ENCODE measurements at places on chromosomes 16 and 17.

DNA sequence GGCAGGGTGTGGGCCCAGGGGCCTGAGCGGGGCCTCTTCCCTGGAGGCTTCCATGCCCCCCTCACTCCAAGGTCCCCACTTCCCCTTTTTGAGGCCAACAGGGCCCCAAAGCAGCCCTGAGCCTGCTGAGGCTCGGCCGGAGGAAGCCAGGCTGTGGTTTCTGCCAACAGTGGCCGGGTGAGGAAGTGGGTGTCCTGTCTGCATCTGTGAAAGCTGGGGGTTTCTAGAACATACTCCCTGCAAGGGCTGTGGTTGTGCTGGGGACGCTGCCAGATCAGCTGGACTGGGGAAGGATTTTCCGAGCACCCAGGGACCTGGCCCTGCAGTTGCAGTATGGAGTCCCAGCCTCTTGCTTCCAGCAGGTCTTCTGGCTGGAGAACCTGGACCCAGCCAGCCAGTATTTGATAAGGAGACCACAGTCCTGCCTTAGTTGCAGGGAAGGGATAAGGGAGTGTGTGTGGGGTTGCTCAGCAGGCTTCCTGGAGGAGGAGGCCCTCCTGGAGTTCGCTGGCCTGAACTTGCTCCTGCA lies 15.7 kb downstream of the ADCY7 start:
- no peak for DNase-seq

DNA sequence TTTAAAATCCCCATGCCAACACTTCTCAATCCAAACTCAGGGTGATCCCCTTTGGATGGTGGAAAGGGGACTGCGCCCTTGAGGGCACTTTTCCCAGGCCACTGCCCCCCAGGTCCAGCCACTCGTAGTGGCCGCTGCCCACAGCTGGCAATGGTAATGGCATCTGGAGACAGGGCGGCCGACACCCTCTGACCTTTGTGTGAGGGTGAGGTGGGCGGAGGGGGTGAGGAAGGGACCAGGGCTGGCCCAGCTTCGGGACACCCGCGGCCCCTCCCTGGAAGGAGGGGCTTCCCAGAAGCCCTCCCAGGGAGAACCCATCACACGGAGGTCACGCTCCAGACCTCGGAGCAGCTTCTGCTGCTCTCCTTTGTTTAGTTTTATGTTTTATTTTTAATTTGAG lies 289.7 kb downstream of the FOXL1 start:
- DNase-seq: no peak

DNA sequence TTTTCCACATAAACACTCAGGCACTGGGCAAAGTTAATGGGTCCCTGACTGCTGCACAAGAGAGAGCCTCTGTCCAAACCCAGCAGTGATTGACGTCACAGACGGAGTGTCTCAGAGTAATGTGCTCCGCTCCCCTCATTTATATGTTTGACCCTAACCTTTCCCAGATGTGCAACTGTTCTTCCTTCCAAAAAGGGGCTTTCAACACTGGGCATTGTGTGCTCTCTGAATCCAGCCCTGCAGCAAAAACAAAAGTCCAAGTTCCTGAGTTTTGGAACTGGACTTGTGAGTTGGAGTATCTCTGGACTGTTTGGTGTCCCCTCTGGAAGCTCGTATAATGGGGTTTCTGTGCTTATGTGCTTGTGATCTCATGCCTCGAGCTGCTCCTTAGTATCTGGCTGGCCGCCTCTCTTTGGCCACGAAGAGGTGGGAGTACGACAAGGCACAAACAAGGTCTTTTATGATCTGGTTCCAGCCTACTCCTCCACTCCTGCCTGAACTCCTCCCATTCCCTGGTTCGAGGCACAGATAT lies 76.4 kb upstream of the SMIM36 start:
- DNase-seq: peak; percentile 41

- no peak for DNase-seq
Observed at GRCh38 chr17:74734256-74734655, 2.8 kb upstream of the RAB37 start.

GRCh38 chr17:48873696-48874443 lies 18.7 kb upstream of the ATP5MC1 start:
- no peak for DNase-seq

- DNase-seq: no peak
Observed at GRCh38 chr17:17120294-17120693, 78.0 kb downstream of the MPRIP start.

DNA sequence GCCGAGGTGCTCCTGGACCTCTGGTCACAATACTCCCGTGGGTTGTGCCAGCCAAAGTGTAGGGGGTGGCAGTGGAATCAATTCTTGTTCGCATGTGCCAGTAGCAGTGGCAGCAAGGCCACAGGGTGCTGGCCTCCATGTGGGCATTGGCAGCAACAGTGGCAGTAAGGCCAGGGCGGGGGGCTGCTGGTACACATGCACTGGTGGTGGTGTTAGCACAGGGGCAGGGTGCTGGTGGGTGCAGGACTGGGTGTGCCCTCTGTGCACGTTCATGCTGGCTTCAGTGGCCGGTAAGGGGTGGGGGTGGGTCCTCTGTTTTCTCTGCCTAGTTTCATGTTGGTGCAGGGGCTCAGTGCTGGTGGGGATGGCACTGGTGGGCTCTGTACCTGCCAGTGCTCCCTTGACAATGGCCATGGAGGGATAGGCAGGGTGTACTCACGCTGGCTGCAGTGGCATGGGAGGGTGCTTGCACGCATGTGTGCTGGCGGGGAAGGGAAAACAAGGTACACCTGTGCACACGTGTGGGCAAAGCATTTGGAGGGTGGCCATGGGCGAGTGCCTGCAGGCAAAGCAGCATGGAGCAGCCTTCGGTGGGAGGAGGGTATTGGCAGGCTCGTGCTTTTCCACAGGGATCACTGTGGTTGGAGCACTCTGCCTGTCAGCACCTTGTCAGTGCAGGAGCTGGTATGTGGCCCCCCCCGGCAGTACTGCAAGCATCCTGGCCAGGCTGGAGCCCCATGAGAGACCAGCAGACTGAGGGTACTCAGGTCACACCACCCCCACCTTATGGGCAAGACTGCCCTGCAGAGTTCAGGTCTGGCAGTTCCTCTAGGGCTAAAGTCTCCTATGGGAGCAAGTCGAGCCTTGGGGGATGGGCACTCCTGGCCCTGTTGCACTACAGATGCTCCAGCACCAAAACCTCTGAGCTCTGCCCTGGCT lies 35.8 kb downstream of the NF1 start:
- DNase-seq: no peak

- DNase-seq: no peak
Observed at GRCh38 chr17:66373944-66374817, 71.8 kb downstream of the PRKCA start.

DNA sequence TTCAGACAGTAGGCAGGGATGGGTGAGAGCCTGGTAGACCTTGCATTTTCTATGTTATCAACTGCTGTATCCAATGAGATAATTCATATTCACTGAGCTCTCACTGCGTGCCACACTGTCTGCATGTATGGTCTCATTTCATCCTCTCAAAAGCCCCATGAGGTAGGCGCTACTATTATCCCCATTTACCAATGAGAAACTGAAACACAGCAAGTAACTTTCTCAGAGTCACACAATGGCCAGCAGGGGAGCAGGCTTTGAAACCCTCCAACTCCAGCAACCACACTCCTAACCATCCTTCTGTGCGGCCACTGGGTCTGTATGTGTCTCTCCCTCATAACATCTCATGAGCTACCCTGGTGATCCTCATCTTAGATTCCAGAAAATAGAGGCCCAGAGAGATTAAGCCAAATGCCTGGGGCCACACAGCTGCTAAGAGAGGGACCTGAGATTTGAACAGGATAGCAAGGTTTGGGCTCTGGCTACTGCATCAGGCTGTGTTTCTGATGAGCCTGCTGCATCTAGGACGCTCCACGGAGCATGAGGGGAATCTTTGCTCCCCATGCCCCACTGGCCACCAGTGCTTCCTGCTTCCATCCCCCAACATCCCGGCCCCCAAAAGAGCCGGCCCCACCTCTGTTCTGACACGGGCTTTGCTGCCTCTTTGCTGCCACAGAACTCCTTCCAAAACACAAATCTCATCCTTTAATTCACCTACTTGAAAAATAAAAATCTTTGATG lies 3.2 kb downstream of the CCR7 start:
- no peak for DNase-seq

DNA sequence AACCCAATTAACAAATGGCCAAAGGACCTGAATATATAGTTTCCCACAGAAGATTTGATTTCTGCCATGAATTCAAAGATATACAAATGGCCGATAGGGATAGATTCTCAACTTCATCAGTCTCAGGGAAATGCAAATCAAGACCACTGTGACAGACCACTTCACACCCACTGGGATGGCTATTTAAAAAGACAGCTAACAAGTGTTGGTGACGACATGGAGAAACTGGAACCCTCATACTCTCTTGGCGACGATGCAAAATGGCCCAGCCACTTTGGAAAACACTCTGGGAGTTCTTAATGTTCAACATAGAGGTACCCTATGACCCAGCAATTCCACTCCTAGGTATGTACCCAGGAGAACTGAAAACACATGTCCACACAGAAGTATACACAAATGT lies 17.4 kb upstream of the KREMEN2 start:
- no peak for DNase-seq

GRCh38 chr17:5840811-5841446 lies 229.2 kb upstream of the WSCD1 start:
- no peak for DNase-seq

GRCh38 chr16:57403965-57404817 lies at the start of gene CCL17:
CCL17 (plus strand) TSS chr16:57404767; CDS start chr16:57413933, 9,166 bp downstream.
- DNase-seq: no peak

- peak; percentile 59 for DNase-seq
Observed at GRCh38 chr16:56841233-56841632, 23.8 kb upstream of the SLC12A3 start.

DNA sequence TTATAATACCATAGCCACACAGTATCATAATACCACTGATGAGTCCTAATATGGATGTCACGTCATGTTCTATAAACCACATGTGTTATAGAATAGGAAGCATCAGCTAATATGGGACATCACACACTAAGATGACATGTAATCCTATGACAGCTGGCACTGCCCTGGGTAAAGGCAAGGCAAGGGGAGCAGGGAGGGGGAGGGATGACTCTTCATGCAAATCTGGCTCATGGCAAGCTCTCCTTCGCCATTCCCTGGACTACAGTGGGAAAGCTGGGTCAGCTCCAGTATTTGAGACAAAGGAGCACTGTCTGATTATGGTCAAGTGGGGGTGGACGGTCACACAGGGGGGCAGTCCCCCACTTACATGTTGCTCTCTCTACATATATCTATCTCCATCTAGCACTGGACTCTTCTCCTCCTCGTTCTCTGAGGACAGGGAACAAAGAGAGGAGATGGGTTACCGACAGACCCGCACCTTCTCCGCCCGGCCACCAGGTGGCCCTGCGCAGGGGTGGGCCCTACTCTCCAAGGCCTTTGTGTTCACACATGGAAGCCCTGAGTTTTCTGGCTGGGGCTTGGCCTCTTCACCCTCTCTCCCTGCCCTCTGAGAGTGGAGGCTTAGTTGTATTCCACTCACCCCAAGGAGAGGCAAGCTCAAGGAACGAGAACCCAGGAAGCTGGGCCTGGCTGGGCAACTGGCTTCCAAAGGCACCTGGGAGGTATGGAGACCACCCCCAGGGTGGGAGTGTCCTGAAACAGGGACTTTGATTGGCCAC lies 23.4 kb upstream of the MPO start:
- peak; percentile 24 for DNase-seq

DNA sequence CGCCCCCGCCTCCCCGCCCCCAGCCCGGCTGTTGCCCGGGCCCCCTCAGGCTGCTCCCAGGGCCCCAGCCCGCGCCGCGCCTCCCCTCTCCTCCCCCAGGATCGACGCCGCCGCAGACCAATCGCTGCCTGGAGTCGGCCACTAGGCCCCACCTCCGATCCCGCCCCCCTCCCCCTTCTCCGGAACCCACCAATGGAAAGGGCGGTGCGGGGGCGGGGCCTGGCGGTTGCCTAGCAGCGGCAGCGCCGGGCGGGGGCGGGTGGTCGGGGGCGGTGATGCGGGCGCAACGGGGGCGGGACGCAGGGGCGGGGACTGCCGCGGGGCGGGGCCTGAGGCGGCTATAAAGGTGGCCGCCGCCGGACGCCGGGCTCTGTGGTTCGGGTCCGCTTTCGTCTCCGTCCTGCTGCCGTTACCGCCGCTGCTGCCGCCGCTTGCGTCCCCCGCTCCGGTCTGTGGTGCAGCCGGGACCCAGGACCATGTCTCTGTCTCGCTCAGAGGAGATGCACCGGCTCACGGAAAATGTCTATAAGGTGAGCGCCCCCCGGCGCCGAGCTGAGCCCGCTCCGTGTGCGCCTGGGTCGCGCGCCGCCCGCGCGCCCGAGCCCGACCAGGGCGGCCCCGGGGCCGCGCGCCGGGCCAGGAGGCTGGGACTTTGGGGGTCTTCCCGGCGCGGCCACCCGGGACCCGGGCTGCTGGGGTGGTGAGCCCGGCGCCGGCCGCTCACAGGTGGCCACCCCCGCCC lies at the start of gene BAIAP2:
BAIAP2 (plus strand) TSS at position 373 of the 742 bp plus-strand sequence; CDS start at position 477, 104 bp downstream.
- DNase-seq: peak; percentile 85

DNA sequence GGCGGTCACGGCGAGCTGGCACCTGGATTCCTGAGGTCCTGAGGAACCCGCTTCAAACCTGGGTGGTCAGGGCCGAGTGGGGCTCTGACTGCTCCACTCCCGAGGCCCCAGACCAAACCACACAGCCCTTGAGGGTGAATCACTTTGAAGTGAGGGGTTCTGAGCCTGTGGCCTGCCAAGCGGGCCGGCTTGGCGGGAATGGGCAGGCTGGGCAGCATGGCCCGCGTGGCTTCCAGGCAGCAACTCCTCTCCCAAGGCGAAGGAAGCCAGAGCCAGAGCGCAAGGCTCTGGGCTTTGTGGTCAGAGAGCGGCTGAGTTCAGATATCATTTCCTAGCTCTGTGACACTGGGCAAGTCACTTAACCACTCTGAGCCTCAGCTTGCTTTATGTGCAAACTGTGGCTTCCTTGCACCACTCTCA lies 42.7 kb downstream of the CMIP start:
- DNase-seq: no peak

- DNase-seq: peak; percentile 70
Observed at GRCh38 chr16:57757326-57757786, 21.8 kb downstream of the KATNB1 start.

DNA sequence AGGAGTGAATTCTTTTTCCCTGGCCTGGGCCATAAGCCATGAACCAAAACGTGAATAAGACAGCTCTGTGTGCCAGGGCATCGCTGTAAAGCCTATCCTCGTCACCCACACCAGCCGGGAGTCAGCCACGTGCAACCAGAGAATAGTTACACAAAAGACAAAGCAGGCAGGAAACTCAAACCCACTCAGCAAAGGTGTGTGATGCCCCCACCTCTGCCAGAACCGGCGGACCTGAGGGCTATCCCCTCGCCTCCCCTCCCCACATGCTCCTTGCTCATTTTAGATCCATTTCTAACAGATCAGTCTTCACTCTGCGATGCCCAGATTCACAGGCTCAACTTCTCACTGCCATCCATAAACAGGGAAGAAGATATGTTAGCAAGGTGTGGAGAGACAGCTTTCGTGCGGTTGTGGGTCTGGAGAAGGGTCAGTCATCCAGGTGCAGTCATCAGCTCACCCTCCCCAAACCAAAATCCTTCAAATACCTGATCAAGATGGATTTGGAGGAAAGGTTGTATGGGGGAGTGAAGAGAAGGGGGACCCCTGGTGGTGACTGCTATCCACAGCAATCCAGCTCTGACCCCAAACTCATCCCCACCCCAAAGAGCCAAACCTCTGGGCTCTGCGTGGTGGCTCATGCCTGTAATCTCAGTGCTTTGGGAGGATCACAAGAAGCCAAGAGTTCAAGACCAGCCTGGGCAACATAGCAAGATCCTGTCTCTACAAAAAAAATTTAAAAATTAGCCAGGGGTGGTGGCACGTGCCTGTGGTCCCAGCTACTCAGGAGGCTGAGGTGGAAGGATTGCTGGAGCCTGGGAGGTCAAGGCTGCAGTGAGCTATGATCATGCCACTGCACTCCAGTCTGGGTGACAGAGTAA lies 219.2 kb downstream of the C16orf78 start:
- no peak for DNase-seq

GRCh38 chr16:85913688-85914422 lies 14.9 kb downstream of the IRF8 start:
- no peak for DNase-seq

All from HFFc6 (cell line).